Activated naive CD4-positive, alpha-beta T cell treated with anti-CD3 and anti-CD28 coated beads, Interleukin-2, amount 50 U/mL, for 72 hours (primary cell): ENCODE measurements at places on chromosomes 2 and 18. TPM values are rescaled to one million over a fixed set of nuclear protein-coding genes. Genes with fewer than 3 reads are reported as not detected.

Gene MYOM1
- total RNA-seq: 1.9 TPM

Gene PLCD4
- total RNA-seq: 0.36 TPM

Gene ZNF804A
- not detected for total RNA-seq

Gene TMSB10
- 1,249 TPM for total RNA-seq

Gene CDH19
- total RNA-seq: not detected

Gene PLGLB2
- 2.7 TPM for total RNA-seq

Gene CYB5A
- 57.1 TPM for total RNA-seq

Gene MAL
- 26.3 TPM for total RNA-seq

Gene DPP10
- not detected for total RNA-seq

Gene RUFY4
- total RNA-seq: 5.1 TPM

Gene SOX11
- total RNA-seq: not detected

Gene POU3F3
- total RNA-seq: not detected

Gene LAMA1
- not detected for total RNA-seq

Gene EMILIN1
- 0.52 TPM for total RNA-seq

Gene NT5C1B
- total RNA-seq: not detected

Gene TTC21B
- 27.3 TPM for total RNA-seq

Gene VWA3B
- total RNA-seq: not detected

Gene RNF138
- total RNA-seq: 64.7 TPM

Gene AKAIN1
- not detected for total RNA-seq

Gene CD8B2
- not detected for total RNA-seq

Gene ZC3H15
- total RNA-seq: 78.3 TPM

Gene IL1RL1
- 0.74 TPM for total RNA-seq

Gene PCARE
- total RNA-seq: not detected

Gene SLC40A1
- 1.6 TPM for total RNA-seq

Gene OSBPL6
- total RNA-seq: 2.0 TPM

Gene FAM237A
- total RNA-seq: not detected

Gene VSNL1
- total RNA-seq: not detected

Gene RAX
- total RNA-seq: 0.56 TPM

Gene LTBP1
- 0.39 TPM for total RNA-seq

Gene HPCAL1
- total RNA-seq: 96.5 TPM
